Stimulated activated CD4-positive, alpha-beta T cell treated with anti-CD3 and anti-CD28 coated beads, Interleukin-1b, Interleukin-23, amount 100 ng/mL, for 1 hour (primary cell): ENCODE measurements at places on chromosomes 1 and 21.

DNA sequence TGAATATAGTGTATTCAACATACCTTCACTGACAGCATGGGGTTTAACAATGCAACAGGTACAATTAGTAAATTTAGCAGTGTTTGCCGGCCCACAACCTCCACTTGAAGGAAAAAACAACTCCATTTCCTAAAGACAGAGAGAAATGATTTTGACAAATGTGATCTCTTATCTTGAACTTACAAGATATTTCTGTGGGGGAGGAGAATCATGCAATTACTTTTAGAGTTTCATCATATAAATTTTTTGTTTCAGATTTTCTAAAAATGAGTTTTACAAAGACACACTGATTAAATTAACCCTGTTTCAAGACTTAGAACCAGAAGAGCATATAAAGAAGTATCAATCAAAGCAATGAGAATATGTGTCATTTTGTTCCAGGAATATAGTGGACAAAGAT lies 80.3 kb downstream of the NME7 start:
- DNase-seq: no peak

DNA sequence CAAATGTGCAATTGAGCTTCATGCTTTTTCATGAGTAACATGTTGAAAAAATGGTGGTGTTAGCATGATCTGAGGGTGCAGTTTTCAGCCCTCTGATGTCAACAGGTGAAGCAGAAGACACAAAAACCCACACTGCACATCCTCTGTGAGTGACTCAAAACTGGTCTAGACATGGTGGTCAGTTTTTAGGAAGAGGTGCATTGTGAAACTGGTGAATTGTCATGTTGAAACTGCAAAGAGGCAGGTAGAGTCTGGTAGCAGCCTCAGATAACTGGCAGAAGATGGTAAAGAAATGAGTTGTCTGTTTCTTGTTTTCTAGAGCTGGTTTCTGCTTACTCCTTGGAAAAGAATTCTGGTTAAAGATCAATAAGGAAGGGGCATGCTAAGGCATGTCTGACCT lies 97.3 kb upstream of the HMCN1 start:
- DNase-seq: no peak

GRCh38 chr1:59188413-59189213 lies 108.3 kb upstream of the FGGY start:
- no peak for DNase-seq

DNA sequence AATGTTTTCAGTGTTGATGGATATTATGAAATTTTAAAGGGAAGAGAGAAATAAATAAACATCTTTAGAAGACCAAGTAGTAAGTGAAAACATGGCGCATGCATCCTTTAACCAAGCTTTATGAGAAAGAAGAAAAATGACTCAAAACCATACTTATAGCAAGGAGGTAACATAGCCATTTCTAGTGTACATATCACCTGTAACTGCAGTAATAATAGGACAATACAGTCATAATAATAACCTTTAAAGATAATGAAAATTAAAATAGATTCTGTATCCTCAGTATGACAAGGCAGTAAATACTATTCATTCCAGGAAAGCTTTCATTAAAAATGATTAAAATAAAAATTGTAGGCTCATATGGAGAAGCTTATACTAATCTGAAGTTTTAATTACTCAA lies 141.2 kb downstream of the COL24A1 start:
- no peak for DNase-seq

GRCh38 chr1:101257500-101258325 lies 20.9 kb downstream of the S1PR1 start:
- no peak for DNase-seq
